Stimulated activated CD4-positive, alpha-beta T cell treated with anti-CD3 and anti-CD28 coated beads, Interleukin-15, amount 100 ng/mL, for 1 hour (primary cell): ENCODE measurements at places on chromosomes 4 and X.

- no peak for DNase-seq
Measured at GRCh38 chr4:3729188-3729881, 36.9 kb upstream of the ADRA2C start.

DNA sequence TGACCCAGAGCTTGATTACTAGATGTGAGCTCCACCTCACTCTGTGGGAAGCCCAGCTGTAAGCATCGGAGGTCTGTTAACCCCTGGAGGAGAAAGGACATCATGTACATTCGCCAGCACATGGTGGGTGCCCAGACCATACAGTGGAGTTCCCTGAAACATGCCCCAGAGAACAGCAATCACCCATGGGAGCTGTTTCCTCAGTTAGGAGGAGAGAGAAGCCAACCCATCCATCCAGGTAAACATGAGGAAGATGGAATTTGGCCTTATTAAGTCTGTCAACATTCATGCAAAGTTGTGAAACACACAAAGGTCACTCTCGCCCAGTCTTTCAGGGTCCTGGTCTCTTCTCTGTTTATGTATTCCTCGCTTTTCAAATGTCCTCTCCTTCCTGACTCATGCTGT is 354.7 kb downstream of the ANK2 start:
- no peak for DNase-seq

GRCh38 chr4:10456595-10457254 is 501 bp downstream of the ZNF518B start:
- peak; percentile 10 for DNase-seq

DNA sequence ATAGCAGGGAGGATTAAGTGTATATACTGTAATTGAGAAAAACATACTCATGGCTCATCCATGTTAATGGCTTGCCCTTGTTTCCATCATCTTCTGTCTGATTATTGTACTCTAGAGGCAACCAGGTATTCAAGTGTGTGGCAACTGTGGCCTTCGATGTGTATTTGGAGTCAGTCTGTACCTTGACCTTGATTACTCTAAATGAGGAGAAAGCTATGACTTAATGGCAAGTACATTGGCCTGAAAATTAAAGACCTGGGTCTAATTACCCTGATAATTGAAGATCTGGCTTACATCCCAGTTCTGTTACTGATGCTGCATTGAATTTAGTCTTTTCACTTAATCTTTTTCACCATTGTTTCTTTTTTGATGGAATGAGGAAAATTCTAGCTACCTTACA is 409.2 kb downstream of the CCSER1 start:
- DNase-seq: no peak
